NCI-H774 (cell line): ENCODE measurements at places on chromosomes 13 and 19.

DNA sequence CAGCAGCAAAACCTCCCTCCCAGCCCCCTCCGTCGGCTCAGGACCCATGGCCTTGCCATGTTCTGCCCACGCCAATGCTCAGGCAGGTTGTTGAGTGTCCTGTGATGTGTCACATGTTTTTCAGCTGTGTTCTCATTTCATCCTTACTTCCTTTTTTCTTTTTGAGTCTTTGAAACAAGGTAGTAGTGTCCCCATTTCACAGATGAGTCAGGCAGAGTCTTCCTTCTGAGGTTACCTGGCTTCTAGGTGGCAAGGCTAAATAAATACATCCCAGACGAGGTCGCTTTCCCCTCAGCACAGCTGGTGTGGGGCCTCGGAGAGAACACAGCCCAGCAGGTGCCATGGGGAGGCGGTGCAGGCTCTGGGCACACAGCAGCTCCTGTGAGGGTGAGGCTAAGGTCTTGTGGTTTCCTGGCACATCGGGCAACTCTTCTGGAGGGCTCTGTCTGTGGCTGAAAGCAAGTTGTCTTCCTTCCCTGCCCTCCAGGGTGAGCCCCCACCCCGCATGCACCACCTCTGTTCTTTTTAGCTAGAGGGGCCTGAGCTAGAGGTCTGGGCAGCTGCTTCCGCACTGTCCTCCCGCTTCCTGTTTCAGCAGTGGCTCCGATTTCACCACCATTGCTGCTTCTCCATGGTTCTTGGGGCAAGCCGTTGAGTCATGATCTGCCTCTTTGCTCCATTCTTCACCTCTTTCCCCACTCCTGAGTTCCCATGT is 15.1 kb downstream of the PRAM1 start:
- no peak for DNase-seq

- no peak for DNase-seq
Measured at GRCh38 chr19:6018786-6019185, 40.8 kb upstream of the RANBP3 start.

DNA sequence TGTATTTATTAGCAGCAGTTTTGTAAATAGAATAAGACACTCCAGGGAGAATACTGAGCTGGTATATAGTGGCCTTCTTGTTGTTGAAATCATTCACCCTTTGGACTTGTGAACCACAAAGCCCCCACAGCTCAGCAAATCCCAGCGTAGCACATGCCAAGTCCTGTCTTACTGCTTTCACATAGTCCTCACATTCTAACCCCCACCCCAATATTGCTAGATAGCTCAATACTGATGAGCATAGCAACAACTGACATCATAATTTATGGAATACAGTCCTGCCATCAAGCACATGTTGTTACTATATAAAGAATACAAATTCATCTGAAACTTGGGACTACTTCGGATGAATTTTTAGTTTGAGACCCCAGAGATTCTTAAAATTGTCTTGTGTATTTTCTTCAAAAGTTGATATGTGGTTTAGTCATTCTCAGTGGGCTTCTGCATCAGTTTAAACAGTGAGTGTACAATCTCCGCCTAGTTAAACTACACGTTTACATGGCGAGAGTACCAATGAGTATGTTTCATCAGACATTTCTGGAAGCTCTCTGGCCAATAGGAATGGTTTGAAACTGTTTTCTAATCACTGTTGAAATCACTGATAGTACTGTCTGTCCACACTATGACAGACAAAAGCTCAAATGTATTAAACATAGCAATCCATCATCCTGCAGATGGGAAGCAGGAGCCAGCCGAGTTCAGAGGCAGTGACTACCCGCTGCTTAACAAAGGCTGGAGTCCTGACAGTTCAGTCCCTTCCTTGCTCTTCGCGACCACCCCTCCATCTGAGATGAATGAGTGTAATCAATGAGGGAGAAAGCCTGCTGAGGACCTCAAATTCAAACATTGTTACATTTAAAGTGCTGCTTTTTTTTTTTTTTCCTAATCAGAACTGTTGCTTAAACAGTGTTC is 15.2 kb downstream of the DACH1 start:
- no peak for DNase-seq

DNA sequence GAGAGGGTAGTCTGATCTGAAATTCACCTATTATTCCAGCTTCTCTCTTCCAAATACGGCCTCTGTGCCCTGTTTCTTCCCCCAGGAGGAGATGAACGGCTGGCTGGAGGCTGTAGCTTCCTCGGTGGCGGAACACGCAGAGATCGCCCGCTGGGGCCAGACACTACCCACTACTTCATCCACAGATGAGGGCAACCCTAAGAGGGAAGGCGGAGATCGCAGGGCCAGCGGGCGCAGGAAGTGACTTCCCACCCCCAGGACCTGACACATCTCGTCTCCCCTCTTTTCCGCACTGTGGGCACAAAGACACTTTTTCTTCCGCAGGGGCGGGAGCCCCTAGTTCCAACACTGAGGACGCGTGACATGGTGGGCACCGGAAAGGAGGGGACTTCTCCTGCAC is 1.3 kb upstream of the SHKBP1 start:
- no peak for DNase-seq

DNA sequence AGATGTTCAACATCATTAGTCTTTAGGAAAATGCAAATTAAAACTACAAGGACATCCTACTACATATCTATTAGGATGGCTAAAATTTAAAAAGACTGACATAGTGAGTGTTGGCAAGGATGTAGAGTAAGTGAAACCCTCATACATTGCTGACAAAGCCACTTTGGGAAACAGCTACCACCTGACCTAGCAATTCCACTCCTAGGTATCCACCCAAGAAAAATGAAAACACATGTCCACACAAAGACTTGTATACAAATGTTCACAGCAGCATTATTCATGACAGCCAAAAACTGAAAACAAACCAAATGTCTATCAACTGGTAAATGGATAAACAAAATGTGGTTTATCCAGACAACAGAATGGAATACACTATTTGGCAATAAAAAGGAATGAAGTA is 51.7 kb upstream of the DOCK9 start:
- DNase-seq, result no peak

DNA sequence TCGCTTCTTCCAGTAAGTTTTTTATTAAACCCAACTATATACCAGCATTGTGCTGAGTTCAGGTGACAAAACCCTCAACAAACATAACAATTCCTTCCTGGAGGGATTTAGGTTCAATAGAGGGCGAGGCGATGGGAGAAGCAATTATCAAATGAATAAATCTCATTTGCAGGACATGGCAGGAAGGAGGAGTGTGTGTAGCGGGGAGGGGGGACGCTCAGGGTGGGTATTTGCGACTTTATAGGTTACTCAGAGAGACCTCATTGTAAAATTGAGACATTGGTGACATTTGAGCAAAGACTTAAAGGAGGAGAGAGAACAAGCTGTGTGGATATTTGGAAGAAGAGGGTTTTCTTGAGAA is 3.9 kb downstream of the C3 start:
- no peak for DNase-seq

GRCh38 chr19:924553-925086 is 1.2 kb upstream of the ARID3A start:
- DNase-seq, result no peak

DNA sequence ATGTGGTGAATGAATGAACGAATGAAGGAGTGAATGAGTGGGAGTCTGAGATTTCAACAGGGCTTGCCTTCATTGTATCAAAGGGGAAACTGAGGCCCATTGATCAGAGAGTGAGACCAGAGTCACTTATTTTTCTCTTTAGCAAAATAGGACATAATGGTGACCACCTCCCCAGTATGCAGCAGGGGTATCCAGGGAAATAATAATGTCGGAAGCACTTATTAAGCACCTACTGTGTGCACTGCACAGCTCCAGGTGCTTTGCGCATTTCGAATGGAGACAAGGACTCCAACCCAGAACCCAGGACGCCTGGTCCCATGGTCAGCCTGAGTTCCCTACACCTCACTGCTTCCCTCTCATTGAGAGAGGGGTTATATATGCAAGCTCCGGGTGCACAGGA is 26.8 kb upstream of the SEMA6B start:
- DNase-seq, result no peak

- no peak for DNase-seq
Measured at GRCh38 chr19:42193706-42194105, 23.8 kb downstream of the DEDD2 start.

- DNase-seq, result no peak
Measured at GRCh38 chr13:25738342-25739196, 313.2 kb downstream of the SHISA2 start.

DNA sequence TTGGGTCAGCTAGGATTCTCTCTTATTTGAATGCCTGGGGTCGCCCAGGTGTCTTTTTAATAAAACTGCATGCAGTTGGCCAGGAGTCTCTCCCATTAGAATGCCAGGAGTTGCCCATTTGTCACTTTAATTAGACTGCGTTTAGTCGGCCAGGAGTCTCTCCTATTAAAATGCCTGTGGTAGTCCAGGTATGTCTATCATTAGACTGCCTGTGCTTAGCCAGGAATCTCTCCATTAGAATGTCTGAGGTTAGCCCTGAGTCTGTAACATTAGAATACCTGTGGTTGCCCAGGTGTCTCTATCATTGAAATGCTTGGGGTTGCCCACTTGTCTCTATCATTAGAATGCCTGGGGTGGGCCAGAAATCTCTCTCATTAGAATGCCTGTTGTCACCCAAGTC is 1470.9 kb downstream of the UQCRFS1 start:
- DNase-seq, result no peak

GRCh38 chr19:2627855-2628254 is 74.6 kb downstream of the GNG7 start:
- no peak for DNase-seq

- no peak for DNase-seq
Measured at GRCh38 chr19:39915848-39916215, 18.6 kb downstream of the FCGBP start.

DNA sequence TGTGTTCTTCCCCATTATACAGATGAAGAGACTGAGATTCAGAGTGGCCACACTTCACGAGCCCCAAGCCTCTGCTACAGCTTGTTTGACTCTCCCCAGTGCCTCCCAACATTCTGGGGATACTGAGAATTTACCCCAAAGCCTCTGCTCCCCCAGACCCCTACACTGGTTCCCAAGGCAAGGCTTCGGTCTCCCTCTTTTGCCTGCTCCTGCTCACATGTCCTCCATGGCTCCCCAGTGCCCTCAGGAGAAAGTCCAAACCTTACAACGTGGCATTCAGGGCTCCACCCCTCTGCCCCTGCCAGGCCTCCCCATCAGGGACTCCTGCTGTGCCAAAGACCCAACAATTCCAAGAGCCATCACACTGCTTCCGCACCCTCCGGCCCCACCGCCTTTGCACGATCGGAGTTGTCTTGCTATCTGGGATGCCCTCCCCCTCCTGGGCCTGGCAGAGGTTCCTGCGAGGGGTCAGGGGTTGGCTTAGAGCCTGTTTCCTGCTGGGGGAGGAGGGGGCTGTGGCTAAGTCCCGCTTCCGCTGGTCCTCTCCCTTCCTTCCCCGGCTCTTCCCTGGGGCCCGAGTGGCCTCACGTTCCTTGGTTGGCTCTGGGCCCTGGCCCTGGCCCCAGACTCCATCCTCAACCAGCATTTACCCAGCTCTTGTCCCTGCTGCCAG is 15.4 kb downstream of the GTPBP3 start:
- no peak for DNase-seq

GRCh38 chr19:42199440-42200115 is 17.9 kb downstream of the DEDD2 start:
- no peak for DNase-seq

DNA sequence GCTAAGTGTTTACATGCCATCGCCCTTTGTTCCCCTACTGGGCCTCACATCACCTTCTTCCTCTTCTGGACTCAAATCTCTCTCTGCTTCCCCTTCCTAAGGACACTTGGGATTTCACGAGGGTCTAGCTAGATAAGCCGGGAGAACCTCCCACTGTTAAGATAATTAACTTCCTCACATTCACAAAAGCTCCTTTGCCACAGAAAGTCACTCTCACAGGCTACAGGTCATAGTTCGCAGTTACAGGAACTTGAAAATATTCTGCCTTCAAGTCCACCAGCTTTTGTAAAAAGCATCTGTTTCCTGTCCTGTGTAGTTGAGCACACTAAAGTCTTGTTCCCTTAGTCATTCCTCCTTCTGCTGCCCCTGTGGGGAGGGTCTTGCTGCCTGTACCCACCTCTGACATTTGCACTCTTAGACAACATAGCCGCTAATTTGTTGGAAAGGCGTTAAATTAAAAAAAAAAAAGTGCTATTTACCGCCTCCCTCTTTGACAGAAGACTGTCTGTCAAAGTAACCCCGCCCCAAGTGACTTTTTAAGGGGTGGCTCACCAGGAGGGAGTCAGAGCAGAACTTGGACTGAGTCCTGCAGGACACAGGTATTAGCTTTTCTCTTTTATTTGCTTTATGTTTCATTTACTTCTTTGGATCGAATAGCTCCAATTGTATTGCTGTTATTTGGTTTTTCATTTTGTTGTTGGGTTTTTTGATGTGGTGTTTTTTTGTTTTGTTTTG is 26.8 kb upstream of the CEACAM21 start:
- no peak for DNase-seq

DNA sequence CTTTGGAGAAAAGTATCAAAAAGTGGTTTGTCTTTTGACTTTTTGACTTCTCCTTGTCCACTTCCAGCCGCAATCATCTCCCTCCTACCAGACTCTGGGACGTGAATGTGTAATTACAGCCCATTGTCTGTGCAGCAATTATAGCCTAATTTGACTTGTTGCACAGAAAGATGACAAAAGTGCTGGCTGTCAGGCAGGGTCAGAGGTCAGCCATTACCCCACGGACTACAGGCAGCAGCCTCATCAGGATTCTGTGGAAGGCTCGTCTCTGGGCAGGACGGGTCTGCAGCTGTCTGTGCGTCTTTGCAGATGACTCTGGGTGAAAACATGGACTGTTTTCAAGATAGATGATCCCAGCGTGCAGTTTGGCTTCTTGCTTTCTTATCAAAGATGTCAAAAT is 102.2 kb upstream of the EDNRB start:
- DNase-seq, result no peak

DNA sequence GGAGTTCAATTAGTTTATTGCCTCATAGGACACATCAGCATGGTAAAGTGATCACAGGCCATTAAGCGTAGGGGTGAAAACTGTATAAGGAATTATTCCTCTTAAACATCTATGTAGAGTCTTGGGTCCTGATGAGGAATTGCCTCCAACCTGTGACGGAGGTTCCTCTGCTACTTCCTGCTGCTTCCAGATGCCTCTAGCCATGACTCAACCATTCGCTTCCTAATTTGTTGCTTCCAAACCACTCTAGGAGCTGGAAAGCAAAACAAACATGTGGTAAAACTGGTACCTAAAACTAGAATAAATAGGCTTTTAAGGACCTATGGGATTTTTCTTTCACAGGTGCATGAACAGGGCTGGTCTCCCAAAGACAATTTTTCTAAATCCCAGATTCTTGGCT is 253.8 kb downstream of the KLF12 start:
- DNase-seq, result no peak

DNA sequence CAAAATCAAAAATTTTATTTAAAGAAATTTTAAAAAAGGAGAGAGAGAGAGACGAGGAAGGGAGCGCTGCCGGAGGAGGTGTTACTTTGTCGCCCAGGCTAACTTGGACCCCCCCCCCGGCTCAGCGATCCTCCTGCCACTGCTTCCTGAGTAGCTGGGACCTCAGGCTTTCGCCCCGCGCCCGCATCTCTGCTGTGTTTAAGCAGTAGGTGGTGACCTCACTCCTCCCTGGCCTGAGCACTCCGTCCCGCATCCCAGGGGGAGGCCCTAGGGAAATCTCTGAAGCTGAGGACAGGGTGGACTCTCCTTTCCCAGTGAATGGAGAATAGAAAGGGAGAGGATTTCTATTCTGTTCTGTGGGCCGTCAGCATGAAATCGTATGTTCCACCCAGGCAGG is 485 bp upstream of the ZNF845 start:
- peak; percentile 58 for DNase-seq
